ENCODE measurements at places on chromosomes 16 and 17. TPM values are rescaled to one million over a fixed set of nuclear protein-coding genes. Genes with fewer than 3 reads are reported as not detected.
A peak's percentile ranks its signal among the peaks of the same experiment; 100 is the strongest.

GRCh38 chr16:30805370-30806169, 18.6 kb upstream of the ZNF629 start:
- DNase-seq, result peak; percentile 92
- no peaks in the 10 kb centered on the region for H3K36me3 ChIP-seq
- H3K4me3 ChIP-seq, result peak overlapping the region; percentile 98
- peaks cover 10% of the 10 kb centered on the region for H3K4me1 ChIP-seq
- H3K27me3 ChIP-seq, result no peaks in the 10 kb centered on the region

- peaks cover 24% of the 10 kb centered on the region for H3K4me1 ChIP-seq
- no peaks in the 10 kb centered on the region for H3K36me3 ChIP-seq
- H3K27ac ChIP-seq, result no peak overlapping the region
- no peaks in the 10 kb centered on the region for H3K27me3 ChIP-seq
- DNase-seq, result no peak
- H3K4me3 ChIP-seq, result no peak overlapping the region
Observed at GRCh38 chr17:32527146-32527545, 40.4 kb downstream of the CDK5R1 start.

DNA sequence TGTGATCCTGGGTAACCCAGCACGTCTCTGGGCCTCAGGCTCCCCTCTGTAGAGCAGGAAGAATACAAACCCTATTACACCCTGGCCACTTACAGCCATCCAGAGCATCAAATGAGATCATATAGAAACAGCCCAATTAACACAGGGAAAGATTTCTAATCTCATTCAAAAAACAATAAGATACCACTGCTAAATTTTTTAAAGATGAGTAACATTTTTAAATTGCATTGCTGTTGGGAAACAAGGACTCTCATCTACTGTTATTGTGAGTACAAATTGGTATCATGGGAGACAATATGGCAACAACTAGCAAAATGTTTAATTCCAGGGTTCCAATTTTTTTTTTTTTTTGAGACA, 41.1 kb downstream of the SRL start:
- no peak overlapping the region for H3K27ac ChIP-seq
- H3K27me3 ChIP-seq, result no peaks in the 10 kb centered on the region
- peaks cover 7% of the 10 kb centered on the region for H3K4me1 ChIP-seq
- H3K4me3 ChIP-seq, result no peak overlapping the region
- no peak for DNase-seq

DNA sequence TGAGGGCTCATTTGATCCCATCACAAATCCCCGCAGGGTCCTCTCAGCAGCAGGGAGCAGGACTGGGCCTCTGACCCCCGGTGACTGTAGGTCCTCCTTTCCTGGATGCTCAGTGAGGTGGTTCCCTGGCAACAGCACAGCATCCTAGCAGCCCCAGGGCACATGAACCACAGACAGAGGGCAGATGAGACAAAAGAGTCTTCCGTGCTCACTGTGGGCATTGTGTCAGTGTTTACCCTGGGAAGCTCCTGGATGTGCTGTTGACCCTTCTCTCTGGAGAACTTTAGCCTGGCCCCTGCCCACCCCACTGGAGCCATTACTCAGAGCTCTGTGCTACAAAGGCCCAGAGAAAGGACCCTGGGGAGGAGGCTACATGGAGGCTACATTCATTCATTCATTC, 21.7 kb upstream of the TMEM220 start:
- H3K27me3 ChIP-seq, result no peaks in the 10 kb centered on the region
- no peak overlapping the region for H3K4me3 ChIP-seq
- no peak overlapping the region for H3K27ac ChIP-seq
- peaks cover 19% of the 10 kb centered on the region for H3K4me1 ChIP-seq
- DNase-seq, result no peak

DNA sequence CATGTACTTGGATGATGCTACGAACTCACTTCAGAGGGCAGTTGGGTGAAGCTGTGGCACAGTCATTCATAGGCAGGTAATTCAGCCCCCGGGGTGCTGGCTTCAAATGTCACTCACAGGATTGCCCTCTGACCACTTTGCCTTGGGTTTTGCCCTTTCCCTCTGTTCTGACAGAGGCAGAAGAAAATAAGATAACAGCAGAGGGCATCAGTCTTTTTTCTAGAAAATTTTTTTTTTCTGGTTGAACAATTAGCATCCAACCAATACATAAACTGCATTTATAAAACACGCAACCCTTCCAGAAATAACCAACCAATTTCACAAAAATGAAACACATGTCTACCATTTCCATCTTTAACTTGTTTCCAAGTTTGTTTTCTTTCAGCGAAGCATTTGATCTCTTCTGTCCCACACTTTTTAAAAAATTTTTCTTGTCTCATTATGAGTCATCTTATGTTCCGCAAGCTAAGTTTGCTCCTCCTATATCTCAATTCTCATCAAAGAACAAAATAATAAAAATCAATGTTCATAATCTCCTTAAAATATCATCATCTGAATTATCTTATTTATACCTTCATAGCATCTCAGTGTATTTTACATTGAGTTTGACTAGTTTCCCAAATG, 15.6 kb downstream of the NACA2 start:
- no peak overlapping the region for H3K4me3 ChIP-seq
- no peaks in the 10 kb centered on the region for H3K4me1 ChIP-seq
- H3K36me3 ChIP-seq, result no peaks in the 10 kb centered on the region
- DNase-seq, result no peak

DNA sequence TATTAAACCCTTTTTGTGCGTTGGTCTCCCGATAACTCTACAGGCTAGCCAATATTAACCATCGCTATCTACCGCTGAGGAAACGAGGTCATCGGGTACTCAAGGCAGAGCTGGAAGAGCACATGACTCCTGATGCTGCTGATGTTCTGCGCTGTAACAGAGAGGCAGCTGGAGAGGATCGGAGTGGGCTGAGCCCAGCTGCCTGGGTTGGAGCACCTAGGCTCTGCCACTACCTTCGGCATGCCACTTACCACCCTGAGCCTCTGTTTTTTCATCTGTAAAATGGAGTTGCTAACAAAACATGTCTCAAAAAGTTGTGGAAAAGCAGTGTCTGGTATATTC, 432 bp upstream of the SLC46A1 start:
- H3K4me3 ChIP-seq, result peak overlapping the region; percentile 46
- no peaks in the 10 kb centered on the region for H3K36me3 ChIP-seq
- no peaks in the 10 kb centered on the region for H3K27me3 ChIP-seq
- no peak overlapping the region for H3K27ac ChIP-seq
- DNase-seq, result no peak
- H3K4me1 ChIP-seq, result no peaks in the 10 kb centered on the region

DNA sequence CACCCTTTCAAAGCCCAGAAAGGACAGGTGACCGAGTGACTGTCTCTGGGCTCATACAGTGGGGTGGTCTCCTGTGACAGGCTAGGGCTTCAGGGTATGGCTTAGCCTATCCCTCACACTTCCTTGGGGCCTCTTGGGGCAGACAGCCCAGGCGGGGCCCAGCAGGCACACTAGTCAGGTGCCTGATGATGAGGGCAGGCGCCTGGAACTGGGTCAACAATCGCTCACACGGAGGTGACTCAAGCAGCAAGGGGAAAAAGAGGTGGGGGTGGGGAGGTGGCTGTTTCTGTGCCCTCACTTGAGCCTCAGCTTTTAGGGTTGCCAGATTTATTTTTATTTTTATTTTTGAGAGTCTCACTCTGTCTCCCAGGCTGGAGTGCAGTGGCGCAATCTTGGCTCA, 6.4 kb upstream of the GRN start:
- no peaks in the 10 kb centered on the region for H3K36me3 ChIP-seq
- no peak for DNase-seq
- H3K4me3 ChIP-seq, result no peak overlapping the region
- no peak overlapping the region for H3K27ac ChIP-seq
- no peaks in the 10 kb centered on the region for H3K4me1 ChIP-seq
- H3K27me3 ChIP-seq, result peaks cover 2% of the 10 kb centered on the region

- H3K4me1 ChIP-seq, result no peaks in the 10 kb centered on the region
- no peaks in the 10 kb centered on the region for H3K27me3 ChIP-seq
- no peak overlapping the region for H3K27ac ChIP-seq
- H3K4me3 ChIP-seq, result no peak overlapping the region
- DNase-seq, result peak; percentile 81
Observed at GRCh38 chr17:17613708-17614114, 22.2 kb upstream of the PEMT start.

DNA sequence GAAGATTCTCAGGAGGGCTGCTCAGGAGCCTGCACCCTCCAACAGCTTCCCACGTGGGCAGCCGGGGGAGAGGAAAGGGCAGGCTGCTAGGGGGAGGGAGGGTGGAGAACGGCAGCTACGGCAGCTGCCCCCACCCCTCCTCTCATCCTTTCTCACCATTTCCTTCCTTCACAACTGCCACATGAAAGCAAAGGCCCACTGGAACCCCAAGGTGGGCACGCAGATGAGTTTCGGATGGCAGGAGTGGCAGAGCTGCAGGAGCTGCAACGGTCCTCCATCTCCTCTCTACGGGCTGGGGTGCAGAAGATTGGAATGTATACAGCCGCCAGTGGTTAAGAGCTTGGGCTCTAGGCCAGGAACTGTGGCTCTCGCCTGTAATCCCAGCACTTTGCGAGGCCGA, 77.7 kb downstream of the GAS7 start:
- H3K36me3 ChIP-seq, result no peaks in the 10 kb centered on the region
- no peaks in the 10 kb centered on the region for H3K27me3 ChIP-seq
- no peak for DNase-seq
- H3K4me3 ChIP-seq, result no peak overlapping the region
- H3K27ac ChIP-seq, result no peak overlapping the region

- no peak overlapping the region for H3K4me3 ChIP-seq
- no peak overlapping the region for H3K27ac ChIP-seq
- DNase-seq, result peak; percentile 33
- H3K36me3 ChIP-seq, result no peaks in the 10 kb centered on the region
- H3K4me1 ChIP-seq, result peaks cover 14% of the 10 kb centered on the region
Observed at GRCh38 chr16:89007371-89008249, 30.6 kb upstream of the CBFA2T3 start.

DNA sequence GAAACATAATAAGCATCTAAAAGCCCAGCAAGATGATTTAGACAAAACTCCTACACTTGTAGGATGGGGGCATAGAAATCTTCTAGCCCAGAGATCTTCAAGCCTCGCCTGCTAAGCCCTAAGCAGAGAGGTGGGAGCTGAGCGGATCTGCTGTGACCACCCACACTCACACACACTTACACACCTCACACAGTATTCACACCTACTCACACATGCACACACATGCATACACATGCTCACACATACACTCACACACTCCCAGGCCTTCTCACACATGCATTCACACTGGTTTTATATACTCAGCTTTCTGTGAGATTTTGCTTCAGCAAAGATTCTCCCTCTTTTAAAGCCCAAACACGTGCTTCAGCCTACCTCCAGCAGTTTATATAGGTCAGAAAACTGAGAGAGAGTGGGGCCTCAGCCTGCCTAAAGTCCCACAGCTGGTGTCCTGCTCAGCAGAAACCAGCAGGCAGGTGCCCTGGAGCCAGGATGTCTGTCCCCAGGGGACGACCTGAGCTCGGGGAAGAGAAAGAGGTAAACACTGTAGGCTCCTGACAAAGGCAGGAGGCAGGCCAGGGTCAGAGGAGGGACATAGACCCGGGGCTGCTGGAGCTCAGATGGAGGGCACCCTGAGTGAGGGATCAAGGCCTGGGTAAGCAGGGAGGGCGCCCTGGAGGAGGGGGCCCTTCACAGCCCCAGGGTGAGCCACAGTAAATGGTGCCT, 12.0 kb upstream of the KRT19 start:
- H3K36me3 ChIP-seq, result no peaks in the 10 kb centered on the region
- H3K4me1 ChIP-seq, result peaks cover 24% of the 10 kb centered on the region
- no peak for DNase-seq
- H3K27ac ChIP-seq, result peak overlapping the region; percentile 5
- no peaks in the 10 kb centered on the region for H3K27me3 ChIP-seq

DNA sequence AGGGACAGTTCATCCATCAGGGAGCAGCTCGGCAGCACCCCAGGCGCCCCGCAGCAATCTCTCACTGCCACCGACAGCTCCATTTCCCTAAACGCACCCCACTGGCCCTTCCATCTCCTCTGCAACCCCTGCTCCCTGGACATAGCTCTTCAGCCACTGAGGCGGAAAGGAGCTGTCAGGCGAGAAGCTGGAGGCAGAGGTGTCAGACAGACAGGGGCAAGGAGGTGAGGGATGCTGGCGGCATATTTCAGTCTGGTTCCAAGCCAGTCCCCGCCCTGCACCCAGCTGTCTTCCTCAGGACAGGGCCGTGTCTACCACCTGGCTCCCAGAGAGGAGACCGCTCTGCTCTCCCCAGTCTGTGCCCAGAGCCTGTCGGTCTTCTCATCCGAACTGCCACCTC, 9.7 kb downstream of the ACLY start:
- H3K4me3 ChIP-seq, result no peak overlapping the region
- H3K36me3 ChIP-seq, result peaks cover 62% of the 10 kb centered on the region
- H3K27me3 ChIP-seq, result no peaks in the 10 kb centered on the region
- no peak for DNase-seq
- no peak overlapping the region for H3K27ac ChIP-seq

Gene PRCD
- polyA plus RNA-seq, result 13.3 TPM

Gene SLC16A11
- polyA plus RNA-seq, result 6.4 TPM

Gene GAN
- polyA plus RNA-seq, result 5.5 TPM

Gene FAM20A
- polyA plus RNA-seq, result 11.5 TPM

Gene TMC5
- 0.09 TPM for polyA plus RNA-seq

Measured in cardiac muscle cell (in vitro differentiated cells and primary cell).